NCI-H1417 treated with DMSO at 0.1 percent for 48 hours (cell line): ENCODE measurements at places on chromosomes 3 and 15.

DNA sequence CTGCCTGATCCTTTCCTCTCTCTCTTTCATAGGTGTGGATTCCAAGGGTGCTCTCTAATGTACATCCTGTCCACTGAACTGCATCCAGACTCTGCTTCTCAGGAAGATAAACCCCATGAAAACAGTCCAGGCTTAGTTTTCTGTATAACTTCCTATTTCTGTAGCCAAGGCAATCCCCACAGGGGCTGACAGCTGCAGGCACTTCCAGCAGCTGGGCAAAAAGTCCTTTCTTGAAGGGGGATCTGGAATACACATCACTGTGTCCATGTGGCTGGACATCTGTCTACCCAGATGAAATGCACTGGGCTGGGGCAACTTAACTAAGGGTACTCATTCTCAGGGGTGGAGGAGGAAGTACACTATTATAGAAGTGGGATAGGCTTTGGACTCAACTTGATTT is 72.2 kb downstream of the NR1D2 start:
- DNase-seq = no peak

DNA sequence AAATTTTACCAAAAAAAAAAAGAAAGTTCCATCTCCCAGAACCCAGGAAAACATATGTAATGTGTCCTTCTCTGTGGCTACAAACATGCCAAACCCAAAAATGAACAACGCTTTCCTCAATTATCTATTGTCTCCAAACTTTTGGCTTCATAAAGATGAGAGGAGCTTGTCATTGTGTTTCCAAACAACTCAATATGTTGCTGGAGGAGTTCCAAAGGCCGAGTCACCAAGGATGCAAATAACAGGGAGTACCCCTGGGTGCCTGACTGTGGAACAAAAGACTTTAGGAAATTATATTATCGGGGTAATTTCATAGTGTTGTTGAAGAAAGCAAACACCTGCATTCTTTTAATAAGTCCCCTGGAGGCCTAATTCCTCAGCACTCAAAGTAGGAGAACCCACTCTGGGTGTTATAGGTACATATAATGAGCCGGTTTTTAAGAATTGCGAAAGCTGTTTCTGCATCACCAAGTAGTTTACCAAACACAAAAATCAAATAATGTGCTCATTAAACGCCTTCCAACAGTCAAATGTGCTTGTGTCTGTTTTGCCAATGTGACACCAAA is 206.3 kb upstream of the PRICKLE2 start:
- no peak for DNase-seq

DNA sequence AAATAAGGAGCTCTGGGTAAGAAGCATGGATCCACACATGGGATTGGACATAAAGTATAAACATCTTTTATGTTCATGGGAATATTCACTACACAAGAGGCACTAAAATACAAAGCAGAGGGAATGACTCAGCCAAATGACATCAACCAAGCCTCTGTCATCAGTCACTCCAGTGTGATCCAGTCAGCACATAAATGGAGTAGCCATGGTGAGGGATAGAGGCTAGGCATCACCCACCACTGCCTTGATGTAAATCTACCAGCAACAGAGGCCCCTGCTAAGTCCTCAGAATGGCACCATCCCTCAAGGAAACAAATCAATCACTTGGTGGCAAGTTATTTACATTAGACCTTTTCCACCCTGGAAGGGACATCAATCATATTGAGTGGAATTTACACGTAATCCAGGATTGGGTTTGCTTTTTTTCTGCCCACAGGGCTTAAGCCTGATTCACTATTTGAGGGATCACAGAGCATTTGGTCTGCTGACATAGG is 27.2 kb downstream of the VEPH1 start:
- DNase-seq = no peak

GRCh38 chr3:191263365-191263764 is 64.3 kb downstream of the OSTN start:
- no peak for DNase-seq

GRCh38 chr3:57647292-57647940 is 45.5 kb downstream of the DENND6A start:
- DNase-seq = no peak

GRCh38 chr15:36498916-36499315 is 80.5 kb upstream of the CDIN1 start:
- DNase-seq = no peak

- DNase-seq = no peak
These were observed 14.9 kb upstream of the MYH15 start for GRCh38 chr3:108525256-108525655.

DNA sequence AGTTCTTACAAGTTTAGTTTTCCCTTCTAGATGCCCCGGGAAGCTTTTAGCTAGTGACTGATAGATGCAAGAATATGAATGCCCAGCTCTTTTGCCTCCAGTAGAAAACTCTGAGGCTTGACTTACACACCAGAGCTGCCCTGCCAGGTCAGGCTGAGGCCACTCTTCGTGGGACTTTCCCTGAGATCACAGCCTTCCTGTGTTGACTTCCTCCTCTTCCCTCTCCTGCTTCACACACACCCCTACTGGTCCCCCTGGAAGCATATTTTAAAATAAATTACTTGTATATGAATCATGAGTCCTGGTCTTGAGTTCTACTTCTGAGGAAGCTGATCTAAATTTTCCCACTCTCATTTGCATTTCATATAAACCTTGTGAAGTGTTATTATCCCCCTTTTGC is 413.7 kb downstream of the PDCD6IP start:
- no peak for DNase-seq

DNA sequence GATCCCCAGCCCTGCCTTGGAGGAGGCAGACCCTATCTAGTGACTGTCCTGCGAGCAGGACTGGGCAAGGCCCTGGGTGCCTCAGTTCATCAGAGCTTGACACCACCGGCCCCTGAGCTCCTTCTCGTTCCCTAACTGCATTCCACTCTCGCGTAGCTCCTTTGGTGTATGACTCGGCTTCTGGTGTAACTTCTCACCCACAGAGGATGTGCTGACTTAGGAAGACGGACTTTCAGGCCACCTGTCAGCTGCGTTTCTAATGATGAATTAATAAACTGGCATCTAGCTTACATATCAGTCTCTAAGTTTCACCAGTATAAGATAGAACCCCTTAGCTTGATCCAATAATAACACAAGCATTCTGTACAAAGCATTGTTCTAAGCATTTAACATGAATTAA is 17.5 kb downstream of the ABCF3 start:
- DNase-seq = no peak

DNA sequence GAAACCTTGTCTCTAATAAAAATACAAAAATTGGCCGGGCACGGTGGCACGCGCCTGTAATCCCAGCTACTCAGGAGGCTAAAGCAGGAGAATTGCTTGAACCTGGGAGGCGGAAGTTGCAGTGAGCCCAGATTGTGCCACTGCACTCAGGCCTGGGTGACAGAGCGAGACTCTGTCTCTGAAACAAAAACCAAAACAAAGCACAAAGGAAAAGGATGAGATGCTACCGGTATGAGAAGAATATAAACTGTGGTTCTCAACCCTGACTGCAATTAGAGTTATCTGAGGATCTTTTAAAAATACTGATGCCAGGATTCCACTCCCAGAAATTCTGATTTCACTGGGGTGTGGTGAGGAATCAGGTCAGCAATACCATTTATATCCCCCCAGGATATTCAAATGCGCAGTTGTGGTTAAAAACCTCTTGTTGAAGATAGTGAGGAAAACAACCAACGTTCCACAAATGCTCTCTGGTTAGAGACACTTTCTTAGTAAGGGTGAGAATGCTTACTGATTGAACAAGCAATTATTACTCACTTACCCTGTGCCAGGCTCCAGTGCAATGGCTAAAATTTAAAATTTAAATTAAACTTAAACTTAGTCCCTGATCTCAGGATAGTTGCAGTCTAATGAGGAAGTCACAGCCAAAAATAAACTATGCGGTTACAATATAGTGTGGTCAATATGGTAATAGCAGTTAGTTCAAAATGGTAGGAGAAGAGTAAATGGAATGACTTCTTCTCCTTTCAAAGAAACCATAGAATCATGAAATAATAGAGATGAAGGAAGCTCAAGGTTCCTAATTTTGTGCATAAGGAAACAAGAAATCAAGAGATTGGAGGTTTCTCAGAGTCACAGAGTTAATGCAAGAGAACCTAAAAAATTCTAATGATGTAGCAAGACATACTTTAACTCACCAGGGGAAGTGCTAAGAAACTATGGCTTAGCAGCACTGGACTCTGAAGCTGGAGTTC is 109.5 kb downstream of the SSR3 start:
- DNase-seq = no peak

DNA sequence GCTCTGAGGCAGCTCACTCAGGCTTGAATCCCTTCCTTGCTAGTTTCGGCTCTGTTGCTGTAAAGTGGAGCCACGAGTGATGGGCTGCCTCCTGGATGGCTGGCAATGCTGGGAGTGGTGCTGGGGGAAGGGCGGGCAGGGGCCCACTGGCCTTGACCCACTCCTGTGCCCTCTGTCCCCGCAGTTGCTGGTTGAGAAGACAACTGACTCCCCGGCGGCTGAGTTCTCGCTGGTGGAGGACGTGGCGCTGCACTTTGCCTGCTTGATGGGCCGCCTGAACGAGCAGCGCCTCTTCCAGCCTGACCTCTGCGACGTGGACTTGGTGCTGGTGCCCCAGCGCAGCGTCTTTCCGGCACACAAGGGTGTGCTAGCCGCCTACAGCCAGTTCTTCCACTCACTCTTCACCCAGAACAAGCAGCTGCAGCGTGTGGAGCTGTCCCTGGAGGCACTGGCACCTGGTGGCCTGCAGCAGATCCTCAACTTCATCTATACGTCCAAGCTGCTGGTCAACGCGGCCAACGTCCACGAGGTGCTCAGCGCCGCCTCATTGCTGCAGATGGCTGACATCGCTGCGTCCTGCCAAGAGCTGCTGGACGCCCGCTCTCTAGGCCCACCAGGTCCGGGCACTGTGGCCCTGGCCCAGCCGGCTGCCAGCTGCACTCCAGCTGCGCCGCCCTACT is 4.7 kb downstream of the ZBTB47 start:
- DNase-seq = no peak

GRCh38 chr3:52238193-52238760 is 681 bp downstream of the TWF2 start:
- DNase-seq = no peak

GRCh38 chr15:92810418-92811138 is 89.5 kb upstream of the CHD2 start:
- peak; percentile 83 for DNase-seq

DNA sequence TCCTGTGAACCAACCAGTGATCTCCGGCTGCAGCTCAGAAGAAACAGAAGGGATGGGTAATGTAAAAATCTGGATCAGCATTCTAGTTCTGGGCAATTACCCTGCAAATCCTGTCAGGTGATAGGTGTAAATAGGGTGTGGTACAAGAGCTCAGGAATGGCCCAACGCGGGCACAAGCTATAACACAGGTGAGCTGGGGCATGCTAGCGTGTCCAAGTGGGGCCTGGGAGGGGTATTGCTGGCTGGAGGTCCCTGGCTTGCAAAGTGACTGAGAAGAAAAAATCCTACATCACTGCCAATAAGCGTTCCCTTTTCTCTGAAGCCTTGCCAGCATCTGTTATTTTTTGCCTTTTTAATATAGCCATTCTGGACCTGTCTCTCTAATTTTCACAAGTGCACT is 9.7 kb upstream of the CHST2 start:
- DNase-seq = no peak

GRCh38 chr3:136836511-136837156 is 17.7 kb downstream of the SLC35G2 start:
- no peak for DNase-seq

DNA sequence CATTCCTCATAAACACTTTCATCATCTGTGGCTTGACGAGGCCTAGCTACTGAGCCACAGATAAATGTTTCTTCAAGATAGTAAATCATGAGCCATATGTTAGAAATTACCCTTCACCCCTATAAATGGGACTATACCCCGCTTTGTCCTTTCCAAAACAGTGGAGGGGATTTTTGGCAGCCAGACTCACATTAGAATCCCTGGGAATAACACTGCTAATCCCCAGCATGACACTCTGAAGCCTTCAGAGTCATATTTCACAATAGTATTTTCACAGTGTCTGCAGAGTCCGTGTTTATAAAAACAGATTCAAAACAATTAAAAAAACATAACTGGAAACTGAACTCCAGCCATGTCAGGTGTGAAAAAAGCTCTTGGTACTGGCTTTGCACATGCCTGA is 271.6 kb downstream of the ERC2 start:
- DNase-seq = no peak

DNA sequence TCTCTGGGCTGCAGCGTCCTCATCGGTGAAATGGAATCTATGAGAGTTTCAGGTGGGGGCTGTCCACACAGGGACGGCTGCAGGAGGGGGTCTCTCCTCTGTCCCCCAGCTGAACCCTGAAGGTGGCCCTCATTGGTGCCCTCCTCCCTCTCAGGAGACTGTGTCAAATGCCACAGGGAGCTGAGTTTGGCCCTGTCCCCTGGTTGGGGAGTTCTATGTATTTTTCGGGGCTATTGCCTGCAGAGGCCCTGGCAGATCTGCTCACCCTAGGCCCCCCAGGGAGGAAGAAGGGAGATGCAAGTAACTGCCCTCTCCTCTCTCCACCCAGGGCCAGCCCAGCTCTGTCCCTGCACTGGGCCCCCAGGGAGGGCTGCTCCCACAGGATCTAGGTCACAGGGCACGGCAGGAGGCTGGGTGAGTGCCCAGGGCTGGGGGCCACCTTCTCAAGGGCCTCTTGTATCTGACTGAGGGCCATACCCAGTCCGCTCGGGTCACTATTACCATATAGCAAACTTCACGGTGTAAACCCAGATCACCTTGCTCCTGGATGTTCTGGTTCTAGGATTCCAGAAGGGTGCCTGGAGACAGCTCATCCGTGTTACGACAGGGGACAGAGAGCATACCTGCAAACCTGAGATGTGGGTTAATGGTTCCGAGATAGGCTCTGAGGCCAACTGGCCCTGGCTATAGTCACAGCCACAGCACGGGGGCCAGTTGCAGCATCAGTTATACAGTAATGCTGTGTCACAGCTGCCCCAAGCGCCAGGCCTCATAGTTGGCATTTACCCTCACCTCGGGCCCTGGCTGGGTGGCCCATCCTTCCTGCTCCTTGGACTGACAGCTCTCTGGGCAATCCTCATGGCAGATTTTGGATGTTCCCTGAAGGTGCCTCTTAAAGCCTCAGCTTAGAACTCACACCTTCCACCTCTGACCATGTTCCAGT is 102.4 kb upstream of the PRR23E start:
- DNase-seq = no peak
